Gastroesophageal sphincter (tissue), 4 donors: ENCODE measurements at places on chromosomes 7 and 10. TPM values are rescaled to one million over a fixed set of nuclear protein-coding genes. Genes with fewer than 3 reads are reported as not detected.

PRR15 gene
- not detected for total RNA-seq

FASTK gene
- 82.2 TPM for total RNA-seq

CDHR3 gene
- 26.5 TPM for total RNA-seq

STEAP4 gene
- total RNA-seq: 21.5 TPM

PNPLA8 gene
- 43.6 TPM for total RNA-seq

WNT2 gene
- total RNA-seq: not detected

FOXP2 gene
- 43.3 TPM for total RNA-seq

MSMB gene
- 5.7 TPM for total RNA-seq

IDI2 gene
- total RNA-seq: not detected

PDZD8 gene
- 49.2 TPM for total RNA-seq

BHLHA15 gene
- not detected for total RNA-seq

TAC1 gene
- 0.35 TPM for total RNA-seq

MYPN gene
- 1.9 TPM for total RNA-seq

ADGRA1 gene
- 0.13 TPM for total RNA-seq

GBX1 gene
- total RNA-seq: not detected

IL2RA gene
- total RNA-seq: 0.31 TPM

TCAF1 gene
- total RNA-seq: 62.2 TPM

PDZD7 gene
- total RNA-seq: 0.54 TPM

NUTM2E gene
- total RNA-seq: not detected

MYO1G gene
- 1.4 TPM for total RNA-seq

TSPAN12 gene
- 9.2 TPM for total RNA-seq

ACBD7 gene
- not detected for total RNA-seq

NME8 gene
- total RNA-seq: not detected

NHLRC2 gene
- total RNA-seq: 41.2 TPM

PSAP gene
- total RNA-seq: 746 TPM

POLR3A gene
- 13.5 TPM for total RNA-seq

HECTD2 gene
- total RNA-seq: 22.4 TPM
